Activated T-helper 1 cell treated with Interleukin-2 at 50 U/mL for 16 hours (primary cell): ENCODE measurements at places on chromosomes 1 and 21.

GRCh38 chr1:9675393-9675792 is 23.9 kb downstream of the PIK3CD start:
- no peak for DNase-seq

DNA sequence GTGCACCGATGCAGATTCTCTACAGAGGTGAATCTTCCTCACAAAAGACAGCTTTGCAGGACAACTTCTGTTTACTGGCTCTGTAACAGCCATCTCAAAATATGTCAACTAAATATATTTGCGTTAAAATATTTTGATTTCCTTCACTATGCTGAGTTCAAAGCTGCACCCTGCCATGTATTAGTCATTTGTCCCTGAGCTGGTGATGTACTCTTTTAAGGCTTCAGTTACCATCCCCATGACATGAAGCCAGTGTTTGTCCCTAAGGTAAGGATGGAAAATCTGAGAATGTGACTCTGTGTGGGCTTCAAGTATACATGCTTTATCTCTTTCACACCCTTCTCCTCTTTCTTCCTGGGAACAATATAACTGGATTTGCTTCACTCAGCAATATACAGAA is 70.2 kb upstream of the BTG3 start:
- DNase-seq: no peak

- DNase-seq: no peak
Observed at GRCh38 chr1:87203904-87204303, 124.8 kb upstream of the LMO4 start.

- no peak for DNase-seq
Observed at GRCh38 chr1:230308039-230308438, 118.1 kb downstream of the PGBD5 start.

GRCh38 chr1:28663871-28664470 is 4.6 kb upstream of the GMEB1 start:
- no peak for DNase-seq

DNA sequence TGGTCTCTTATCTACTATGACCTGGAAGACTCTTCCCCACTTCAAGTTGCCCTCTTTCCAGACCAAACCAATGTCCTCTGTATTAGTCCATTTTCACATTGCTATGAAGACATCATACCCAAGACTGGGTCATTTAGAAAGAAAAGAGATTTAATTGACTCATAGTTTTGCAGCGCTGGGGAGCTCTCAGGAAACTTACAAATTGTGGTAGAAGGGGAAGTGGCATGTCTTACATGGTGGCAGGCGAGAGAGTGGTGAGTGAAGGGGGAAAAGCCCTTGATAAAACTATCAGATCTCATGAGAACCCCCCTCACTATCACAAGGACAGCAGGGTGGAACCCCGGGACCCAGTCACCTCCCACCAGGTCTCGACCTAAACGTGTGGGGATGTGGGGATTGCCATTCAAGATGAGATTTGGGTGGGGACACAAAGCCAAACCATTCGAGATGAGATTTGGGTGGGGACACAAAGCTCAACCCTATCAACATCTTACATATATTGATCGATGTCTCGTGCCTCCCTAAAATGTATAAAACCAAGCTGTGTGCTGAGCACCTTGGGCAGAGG is 14.2 kb upstream of the AGPAT3 start:
- DNase-seq: no peak

DNA sequence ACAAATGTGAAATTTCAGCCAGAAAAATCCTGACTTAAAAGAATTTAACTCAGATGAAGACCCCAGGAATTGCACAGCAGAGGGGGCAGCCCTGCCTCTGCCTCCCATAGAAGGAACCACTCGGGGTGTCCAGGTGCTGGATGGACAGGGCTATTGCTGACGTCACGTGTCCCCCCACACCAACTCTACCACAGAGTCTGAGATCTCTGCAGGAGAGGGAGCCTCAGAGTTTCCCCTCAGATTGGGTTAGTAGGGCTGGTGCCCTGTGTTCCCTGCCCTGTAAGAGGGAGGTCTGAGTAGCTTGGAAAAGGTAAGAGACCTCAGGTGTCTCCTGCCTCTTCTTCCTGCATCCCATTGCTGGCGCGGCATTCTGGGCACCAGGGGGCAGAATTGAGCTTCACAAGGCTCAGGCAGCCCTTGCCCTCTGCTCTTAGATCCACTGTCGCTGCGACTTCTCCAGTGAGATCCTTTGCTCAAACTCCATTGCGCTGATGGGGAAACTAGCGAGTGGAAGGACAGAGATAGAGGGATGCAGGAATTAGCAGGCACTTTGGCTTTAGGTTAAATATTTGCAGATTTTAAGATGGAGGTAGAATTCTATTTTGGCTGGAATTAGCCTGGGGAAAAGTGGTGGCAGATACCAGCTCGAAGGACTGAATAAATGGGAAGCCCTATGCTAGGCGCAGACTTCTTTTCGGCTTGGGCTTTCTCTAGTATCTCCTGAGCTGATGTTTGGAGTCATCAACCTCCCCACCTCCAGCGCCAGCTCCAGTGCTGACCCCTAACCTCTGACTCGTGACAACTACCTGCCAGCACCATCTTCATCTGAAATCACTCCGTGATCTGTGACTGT is 42.8 kb upstream of the DMBX1 start:
- DNase-seq: peak; percentile 56

- no peak for DNase-seq
Observed at GRCh38 chr1:150072959-150073358, 5.4 kb downstream of the VPS45 start.

GRCh38 chr1:40720493-40720892 is 29.0 kb downstream of the NFYC start:
- no peak for DNase-seq

GRCh38 chr1:57424231-57425027 is 569 bp upstream of the DAB1 start:
- no peak for DNase-seq

- DNase-seq: no peak
Observed at GRCh38 chr1:30523055-30524020, 200.0 kb downstream of the MATN1 start.

GRCh38 chr1:172699695-172700227 is 40.9 kb downstream of the FASLG start:
- DNase-seq: no peak

DNA sequence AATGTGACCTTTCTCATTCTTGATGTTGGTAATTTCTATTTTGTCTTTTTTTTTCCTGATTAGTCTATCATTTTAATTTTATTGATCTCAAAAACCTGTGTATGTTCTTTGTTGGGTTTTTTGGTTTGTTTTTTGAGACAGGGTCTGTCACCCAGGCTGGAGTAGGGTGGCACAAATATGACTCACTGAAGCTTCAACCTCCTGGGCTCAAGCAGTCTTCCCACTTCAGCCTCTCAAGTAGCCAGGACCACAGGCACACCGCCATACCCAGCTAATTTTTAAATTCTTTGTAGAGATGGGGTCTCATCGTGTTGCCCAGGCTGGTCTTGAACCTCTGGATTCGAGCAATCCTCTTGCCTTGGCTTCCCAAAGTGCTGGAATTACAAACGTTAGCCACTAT is 145.2 kb downstream of the PIK3R3 start:
- no peak for DNase-seq

- DNase-seq: no peak
Observed at GRCh38 chr1:213491468-213491867, 440.4 kb downstream of the RPS6KC1 start.

GRCh38 chr1:201084295-201084694 is 27.9 kb downstream of the CACNA1S start:
- DNase-seq: no peak

GRCh38 chr1:84736445-84736844 is 46.2 kb upstream of the SSX2IP start:
- DNase-seq: no peak

- DNase-seq: no peak
Observed at GRCh38 chr21:41973427-41973831, 19.6 kb upstream of the C2CD2 start.
